ENCODE measurements at places on chromosomes 12 and 14.

GRCh38 chr12:43214166-43214565 lies 337.8 kb downstream of the ADAMTS20 start:
- no peak for DNase-seq

GRCh38 chr12:100128512-100128908 lies 14.2 kb downstream of the BLTP3B start:
- DNase-seq: no peak

- no peak for DNase-seq
Measured at GRCh38 chr12:121926874-121927706, 8.7 kb downstream of the CFAP251 start.

GRCh38 chr12:30573145-30573544 lies 122.5 kb downstream of the IPO8 start:
- no peak for DNase-seq

- no peak for DNase-seq
Measured at GRCh38 chr12:77064896-77065360, 441 bp downstream of the E2F7 start.

DNA sequence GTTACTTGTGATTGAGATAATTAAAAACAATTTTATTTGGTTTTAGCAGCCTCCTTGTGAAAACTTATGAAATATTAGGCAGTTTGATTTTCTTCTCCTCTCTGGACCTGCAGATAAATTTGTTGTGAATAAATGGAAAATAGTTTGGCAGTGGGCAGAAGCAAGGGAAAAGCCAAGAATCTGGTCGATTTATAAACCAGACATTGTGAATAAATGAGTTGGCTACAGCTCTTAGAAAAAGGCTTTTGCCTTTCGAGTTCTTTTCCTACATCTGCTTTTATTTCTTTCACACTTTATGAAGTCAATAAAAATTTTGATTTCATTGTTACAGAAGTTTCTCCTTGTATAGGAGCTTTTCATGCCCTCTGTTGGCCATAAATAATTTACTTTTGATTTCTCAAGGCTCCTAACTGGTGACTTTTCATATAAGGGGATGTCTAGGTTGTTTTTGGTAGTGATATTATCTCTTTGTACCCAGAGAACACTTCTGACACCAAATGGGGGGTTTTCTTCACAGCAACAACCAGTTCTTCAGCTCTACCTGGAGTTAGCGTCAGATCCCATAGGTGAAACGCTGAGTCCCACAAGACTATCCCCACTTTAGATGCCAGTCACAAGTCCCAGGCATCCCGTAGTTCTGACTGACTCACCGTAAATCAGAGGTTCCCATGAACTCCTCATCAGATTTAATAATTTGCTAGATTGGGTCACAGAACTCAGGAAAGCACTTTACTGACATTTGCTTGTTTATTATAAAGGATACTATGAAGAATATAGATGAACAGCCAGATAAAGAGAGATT lies 136.5 kb upstream of the DNM1L start:
- no peak for DNase-seq

GRCh38 chr14:80844872-80845271 lies 96.7 kb downstream of the CEP128 start:
- no peak for DNase-seq

DNA sequence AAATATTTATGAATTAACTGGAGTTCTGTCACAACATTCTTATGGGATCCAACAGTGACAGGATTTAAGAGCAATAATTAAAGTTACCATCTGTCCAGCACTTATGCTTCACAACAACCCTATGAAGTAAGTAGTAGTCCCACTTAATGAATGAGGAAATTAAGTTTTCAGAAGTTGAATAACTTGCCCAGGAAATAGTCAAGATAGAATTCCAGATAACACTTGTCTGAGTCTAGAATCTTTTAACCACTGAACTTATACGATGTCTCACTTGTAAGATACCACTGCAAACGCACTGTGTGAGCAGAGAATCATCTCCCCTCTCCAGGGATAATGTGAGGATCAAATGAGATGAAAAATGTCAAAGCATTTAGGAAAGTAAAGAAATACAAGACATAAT lies 3.3 kb upstream of the TTC9 start:
- no peak for DNase-seq

DNA sequence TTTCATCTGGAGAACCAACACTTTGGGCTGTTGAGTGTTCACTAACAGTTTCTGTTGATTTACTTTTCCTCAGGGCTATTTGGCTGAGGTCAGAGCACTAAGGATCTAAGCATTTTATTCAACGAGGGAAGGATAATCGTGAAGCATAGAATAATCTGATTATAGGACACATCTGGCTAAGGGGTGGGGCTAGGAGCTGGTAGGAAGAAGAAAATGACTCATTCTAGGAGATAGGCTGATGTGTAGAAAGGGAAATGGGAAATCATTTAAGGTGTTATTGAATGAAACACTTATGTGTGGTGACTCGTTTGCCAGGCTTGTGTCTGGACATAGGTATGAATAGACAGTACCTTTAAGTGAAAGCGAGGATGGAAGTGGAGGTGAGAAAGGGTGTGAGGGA lies 167.2 kb downstream of the ETNK1 start:
- DNase-seq: no peak

DNA sequence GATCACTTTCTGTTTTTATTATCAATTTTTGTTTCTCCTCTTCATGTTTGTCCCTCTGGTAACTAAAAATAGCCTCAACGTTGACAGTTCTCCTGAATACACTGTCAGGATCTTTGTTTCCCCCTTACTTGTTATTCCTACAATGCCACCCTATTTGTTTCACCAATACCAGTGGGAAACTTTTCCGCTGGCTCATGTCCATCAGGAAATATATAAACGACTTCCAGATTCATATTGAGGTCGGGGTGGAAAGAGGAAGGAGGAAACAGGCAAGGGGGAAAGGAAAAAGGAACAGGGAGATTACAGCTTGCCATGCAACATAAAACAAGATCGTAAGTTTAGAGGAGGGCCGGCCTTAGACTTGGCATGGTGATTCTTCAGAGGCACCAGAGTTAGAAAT lies 61.7 kb downstream of the BTBD7 start:
- DNase-seq: no peak

DNA sequence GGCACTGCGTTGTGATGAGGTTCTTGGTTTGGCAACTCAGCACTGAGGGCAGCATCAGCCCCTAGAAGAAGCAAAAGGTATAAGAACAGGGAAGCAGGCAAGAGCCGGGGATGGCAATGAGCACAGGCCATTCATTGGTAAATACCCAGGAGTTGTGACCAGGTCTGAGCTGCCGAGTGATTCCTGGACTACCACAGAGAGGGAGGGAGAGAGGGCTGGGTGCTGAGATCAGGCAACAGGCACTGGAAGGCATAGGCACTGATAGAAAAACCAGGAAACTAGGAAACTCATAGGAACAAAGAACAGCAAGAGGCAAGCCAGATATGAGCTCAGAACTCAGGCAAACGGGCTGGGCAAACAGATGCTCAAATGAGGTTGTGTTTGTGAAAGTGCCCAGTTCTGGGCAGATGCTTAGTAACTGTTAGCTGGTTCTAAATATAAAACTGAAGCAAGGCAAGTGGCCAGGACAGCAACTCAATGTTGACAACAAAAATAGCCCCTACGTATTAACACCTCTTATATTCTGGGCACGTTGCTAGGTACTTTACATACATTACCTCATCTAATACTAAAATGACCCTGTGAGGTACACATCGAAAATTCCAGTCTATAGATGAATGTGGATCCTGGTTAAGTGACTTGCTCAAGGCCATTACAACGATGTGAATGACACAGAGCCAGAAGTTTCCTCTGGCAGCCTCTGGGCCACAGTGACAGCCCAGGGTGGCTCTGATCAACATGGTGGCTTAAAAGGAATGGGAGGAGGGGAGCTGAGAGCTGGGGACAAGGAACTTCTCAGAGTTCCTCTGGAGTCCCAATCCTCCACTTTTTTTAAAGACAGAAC lies 121.1 kb downstream of the PRMT8 start:
- DNase-seq: no peak

- DNase-seq: no peak
Measured at GRCh38 chr14:102901633-102902032, 20.8 kb upstream of the AMN start.

DNA sequence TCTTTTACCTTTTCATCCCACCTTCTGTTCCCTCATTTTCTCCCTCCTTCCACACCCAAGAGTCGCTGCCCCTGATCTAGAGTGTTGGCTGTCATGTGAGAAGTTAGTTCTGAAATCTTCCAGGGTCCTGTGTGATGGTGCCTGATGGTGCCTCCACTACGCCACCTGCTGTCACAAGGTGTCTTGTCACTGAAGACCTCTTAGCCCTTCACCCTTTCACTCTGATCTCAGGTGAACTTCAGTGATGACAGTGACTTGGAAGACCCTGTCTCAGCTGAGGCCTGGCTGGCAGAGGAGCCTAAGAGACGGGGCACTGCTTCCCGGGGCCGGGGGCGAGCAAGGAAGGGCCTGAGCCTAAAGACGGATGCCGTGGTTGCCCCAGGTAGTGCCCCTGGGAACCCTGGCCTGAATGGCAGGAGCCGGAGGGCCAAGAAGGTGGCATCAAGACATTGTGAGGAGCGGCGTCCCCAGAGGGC lies 7.6 kb upstream of the PFDN5 start:
- peak; percentile 80 for DNase-seq

GRCh38 chr12:88242571-88242925 lies 100.4 kb downstream of the TMTC3 start:
- DNase-seq: no peak

DNA sequence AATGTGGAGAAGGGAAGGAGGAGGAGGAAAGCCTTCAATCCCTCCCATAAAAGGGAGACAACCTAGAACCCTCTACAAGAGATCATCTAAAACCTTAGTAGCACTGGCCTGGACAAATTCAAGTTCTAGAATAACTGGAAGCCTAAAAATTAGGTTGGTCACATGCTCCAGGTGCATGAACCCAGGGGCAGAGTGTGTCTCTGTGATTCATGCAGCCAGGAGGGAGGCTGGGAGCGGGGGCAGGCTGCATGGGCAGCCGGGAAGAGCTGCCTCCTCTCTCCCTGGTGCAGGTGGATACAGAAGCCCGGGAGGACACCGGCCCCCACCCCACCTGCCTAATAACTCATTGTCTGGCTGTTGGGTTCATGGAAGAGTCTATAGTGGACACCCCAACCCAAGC lies 38.6 kb downstream of the CCDC85C start:
- no peak for DNase-seq

GRCh38 chr14:64737391-64738280 lies 33.4 kb downstream of the PLEKHG3 start:
- DNase-seq: no peak

Data from activated T-cell treated with anti-CD3 and anti-CD28 coated beads, Interleukin-2, amount 50 U/mL, for 24 hours (primary cell).